ENCODE measurements at places on chromosomes 3 and 15.

DNA sequence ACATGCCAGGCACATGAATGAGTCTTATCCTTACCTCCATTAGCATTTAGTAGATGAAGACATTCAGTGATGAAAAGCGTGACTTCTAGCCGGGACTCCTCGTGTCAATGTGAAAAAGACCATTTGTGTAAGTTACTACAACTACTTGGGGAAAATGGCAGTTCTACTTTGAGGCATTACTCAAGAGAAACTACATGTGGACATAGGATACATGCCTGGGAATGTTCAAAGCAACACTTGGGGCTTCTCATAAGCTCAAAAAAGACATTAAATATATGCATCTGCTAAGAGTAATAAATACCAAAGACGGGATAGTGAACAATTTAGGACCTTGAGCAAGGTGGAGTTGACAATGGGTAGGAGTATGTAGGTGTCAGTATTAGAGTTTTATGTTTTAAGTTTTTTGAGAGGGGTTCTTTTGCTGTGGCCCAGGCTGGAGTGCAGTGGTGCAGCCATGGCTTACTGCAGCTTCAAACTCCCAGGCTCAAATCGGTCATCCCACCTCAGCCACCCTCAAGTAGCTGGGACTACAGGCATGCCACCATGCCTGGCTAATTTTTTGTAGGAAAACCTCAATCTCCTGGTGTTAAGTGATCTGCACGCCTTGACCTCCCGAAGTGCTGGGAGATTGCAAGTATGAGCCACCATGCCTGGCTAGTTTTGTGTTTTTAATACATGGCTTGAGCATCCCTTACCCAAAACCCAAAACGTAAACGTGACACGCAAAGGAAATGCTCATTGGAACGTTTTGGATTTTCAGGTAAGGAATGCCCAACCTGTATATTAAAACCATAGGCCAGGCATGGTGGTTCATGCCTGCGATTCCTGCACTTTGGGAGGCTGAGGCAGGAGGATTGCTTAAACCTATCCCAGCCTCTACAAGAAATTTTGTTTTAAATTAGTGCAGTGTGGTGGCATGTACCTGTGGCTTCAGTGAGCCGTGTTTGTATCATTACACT lies 3.9 kb downstream of the RPLP1 start:
- DNase-seq, result no peak

- no peak for DNase-seq
Measured at GRCh38 chr3:120416868-120417267, 33.9 kb downstream of the FSTL1 start.

DNA sequence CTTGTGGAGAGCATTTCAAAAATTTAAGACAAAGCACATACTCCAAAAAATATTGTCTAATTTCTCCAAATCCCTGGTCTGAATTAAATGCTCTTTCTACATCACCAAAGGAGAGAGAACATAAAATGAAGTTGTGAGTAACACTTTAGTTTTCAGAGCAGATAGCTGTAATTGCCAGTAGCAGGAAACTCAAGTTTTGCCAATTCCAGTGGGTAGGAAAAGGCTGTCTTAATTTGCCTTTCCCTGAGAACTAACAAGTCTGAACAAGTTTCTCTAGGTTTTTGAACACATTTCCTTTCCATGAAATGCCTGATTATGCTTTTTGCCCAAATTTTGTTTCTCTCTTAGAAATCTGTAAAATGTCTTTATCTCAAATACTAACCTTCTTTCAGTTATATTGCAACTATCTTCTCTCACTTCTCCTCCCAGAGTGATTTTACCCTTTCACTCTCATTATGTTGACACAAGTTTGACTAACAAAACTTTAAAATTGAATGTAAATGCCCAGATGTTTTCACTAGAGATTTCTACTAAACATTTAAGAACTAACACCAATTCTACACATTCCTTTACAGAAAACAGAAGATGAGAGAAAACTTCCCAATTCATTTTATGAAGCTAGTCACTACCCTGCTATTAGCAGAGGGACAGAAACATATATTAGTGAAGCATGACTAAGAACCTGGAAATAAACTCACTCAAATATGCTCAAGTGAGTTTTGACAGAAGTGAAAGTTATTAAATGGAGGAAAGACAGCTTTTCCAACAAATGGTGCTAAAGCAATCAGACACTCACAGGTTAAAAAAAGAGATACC lies 38.4 kb downstream of the RFX7 start:
- peak; percentile 38 for DNase-seq

GRCh38 chr3:78988324-78988723 lies 779.5 kb downstream of the ROBO1 start:
- peak; percentile 4 for DNase-seq

- no peak for DNase-seq
Measured at GRCh38 chr3:177754508-177754921, 557.2 kb upstream of the TBL1XR1 start.

DNA sequence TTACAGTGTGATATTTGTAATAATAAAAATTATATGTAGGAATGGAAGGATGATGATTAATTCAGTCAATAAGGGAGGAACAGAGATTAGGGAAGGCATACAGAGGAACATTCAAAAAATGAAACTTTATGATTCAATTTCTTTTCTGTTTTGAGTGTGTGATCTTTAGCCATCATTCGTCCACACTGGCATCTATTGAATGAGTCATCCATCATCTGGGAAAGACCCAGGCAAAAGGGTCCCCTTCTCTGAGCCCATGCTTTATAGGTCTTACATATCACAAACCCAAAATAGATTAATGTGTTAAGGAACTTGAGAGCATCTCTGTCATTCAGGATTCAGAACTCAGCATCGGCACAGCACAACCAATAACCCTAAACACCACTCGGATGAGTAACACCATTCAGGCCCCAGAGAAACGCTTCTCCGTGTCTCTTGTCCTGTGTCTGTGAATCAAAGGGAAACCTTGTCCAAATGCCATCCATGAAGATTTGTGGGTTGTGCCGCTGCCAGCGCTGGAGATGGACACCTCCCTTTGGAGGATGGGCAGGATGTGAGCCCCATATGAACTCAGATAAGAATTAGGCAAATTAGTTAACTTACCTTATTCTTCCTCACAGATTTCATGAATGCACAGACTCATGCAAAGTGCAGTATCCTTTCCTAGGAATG lies 21.7 kb upstream of the TPM1 start:
- DNase-seq, result no peak

DNA sequence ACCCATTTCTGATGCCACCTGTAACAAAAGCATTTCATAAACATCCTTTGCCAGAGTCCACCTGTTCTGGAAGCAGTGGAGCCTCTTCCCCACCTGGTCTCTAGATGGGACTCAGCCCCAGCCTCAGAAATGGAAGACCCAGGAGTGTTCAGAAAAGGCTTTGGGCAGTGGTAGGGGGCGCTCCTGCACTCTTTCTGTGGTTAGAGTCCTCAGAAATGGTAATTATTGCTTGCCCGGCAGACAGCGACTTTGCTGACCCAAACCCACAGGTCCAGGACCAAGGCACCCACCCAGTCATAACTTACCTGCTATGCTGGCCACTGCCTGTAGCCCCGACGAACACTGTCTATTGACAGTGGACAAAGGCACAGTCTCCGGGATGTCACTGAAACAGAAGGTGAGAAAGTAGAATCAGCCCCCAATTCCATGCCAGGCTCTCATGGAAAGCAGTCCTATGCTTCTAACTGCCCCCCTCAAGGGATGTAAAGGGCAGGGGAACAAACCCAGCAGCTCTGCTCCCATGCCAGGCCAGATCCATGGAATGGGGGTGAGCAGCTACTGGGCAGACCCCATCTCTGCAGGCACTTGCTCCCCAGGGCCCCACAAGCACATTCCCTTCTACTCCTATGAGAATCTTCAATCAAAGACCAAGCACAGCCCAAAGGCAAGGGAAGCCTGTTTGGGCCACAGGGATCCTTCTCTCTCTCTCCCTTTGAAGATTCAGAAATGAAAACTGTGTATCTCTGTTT lies 5.1 kb downstream of the ACAA1 start:
- no peak for DNase-seq

DNA sequence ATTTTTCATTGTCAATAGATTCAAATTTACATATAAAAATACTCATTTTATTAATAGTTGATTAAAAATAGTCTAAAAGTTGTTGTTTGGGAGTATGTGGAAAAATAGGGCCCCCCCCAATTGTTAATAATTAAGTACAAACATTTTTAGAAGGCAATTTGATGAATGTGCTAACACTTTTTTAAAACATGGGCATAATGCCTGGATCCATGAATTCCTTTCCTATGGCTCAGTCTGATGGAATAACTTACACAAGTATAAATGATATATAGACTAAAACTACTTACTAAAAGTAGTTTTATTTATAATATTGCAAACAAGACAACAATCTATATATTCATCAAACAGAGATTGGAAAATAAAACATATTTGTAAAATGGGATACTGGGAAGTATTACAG lies 247.2 kb upstream of the LRRN1 start:
- DNase-seq, result no peak

DNA sequence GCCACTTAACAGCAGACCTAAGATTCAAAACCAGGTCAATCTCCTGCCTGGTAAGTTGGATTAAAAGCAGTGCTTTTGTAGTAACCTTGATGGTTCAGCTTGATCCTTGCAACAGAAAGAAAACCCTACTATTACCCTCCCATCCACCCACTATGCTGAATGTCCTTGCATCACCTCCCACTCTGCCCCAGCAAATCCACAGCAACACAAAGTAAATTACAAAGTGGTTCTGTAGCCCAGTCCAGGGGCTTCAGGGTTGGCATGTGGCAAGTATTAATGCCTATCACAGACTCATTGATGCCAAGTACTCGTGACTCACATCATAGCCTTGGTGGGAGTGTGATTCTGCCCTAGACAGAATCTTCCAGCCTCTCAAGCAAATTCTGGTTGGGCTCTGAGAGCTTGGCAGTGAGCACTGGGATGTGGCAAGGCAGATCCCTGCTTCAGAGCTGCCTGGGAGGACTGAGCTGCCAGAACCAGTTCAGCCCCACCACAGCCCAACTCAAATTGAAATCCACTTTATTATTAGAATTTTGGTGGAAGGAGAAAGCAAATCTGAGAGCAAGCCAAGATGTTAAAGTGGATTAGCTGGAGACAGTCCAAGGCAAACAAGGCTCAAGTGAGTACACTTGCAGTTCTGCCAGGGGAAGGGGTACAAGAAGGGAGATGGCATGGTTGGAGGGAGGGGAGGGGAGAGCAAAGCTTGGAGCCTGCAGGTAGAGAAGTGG lies 225.8 kb upstream of the UMPS start:
- no peak for DNase-seq

- no peak for DNase-seq
Measured at GRCh38 chr3:123081718-123082369, 15.0 kb downstream of the PDIA5 start.

- peak; percentile 82 for DNase-seq
Measured at GRCh38 chr3:98986073-98986472, 84.6 kb upstream of the DCBLD2 start.

DNA sequence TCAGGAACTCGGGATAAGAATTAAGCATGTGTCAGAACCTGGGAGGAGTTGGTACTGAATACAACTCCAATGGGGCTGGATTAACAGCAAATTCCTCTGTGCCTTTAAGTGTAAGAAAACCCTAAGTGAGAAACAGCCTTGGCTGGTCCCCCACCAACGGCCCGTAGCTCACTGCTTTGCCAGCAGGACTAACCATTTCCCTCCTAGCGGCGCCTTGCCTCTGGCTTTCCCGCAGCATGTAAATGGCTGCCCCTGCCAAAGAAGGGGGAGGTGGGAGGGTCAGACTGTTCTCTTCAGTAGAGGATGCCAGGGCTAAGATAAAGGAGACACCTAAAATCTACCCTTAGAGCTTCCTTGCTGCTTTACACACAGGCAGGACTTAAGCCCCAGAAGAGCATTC lies 51.0 kb upstream of the SH3GL3 start:
- no peak for DNase-seq

- DNase-seq, result no peak
Measured at GRCh38 chr3:180913581-180914404, 1.3 kb downstream of the FXR1 start.

- no peak for DNase-seq
Measured at GRCh38 chr15:85064710-85065109, 83.1 kb downstream of the PDE8A start.
